ENCODE measurements at places on chromosomes 16 and 17.

- no peak for DNase-seq
Observed at GRCh38 chr16:50591209-50591608, 43.0 kb downstream of the NKD1 start.

DNA sequence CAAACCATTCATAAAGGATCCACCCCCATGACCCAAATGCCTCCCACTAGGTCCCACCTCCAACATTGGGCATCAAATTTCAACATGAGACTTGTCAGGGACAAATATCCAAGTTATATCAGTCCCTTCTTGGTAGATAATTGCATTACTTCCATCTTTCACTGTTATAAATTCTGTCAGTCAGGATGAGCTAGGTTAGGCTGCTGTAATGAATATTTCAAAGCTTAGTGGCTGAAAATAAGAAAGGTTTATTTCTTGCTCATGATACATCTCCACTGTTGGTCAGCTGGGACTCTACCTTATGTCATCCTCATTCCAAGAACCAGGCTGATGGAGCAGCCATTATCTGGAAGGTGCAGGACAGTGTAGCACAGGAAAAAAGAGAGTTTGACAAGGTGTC lies 50.3 kb upstream of the TMC5 start:
- no peak for DNase-seq

DNA sequence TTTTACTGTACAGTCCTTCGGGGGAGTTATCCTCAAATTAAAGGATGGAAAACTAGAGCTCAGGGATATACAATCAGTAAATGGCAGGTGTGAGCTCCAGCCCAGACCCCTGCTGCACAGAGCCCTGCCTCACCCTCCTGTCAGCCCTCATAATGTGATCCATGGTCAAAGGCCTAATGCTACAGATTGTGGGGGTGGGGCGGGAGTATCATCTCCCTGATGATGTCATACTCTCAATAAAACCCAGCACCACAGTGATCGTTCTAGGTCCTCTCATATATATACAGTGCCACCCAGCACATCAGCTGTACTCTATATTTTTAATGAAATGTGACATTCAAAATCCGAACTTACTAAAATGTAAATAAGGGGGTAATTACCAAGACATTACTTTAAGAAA lies 61.5 kb downstream of the SLC39A11 start:
- DNase-seq, result no peak

GRCh38 chr16:2710711-2711231 lies 9.3 kb downstream of the PRSS27 start:
- DNase-seq, result no peak

GRCh38 chr16:3578121-3578520 lies 918 bp upstream of the NLRC3 start:
- DNase-seq, result no peak

- DNase-seq, result no peak
Observed at GRCh38 chr17:18182978-18183333, 672 bp upstream of the ALKBH5 start.

DNA sequence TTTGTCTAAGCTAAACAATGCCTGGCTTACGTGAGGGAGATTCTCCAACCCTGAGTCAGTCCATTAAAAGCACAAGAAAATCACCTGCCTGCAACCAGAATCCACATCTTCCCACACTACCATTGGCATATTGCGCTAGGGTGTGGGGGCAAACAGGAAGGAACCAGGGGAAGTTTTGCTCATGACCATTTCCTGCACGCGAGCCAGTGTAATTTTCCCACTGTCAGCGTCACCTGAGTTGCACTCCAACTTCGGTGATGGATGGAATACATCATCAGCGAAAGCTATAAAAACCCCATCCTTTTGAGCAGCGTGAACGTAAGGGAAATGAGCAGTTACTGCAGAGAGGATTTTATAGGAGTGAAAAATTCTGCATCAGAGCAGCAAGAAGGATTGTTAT lies 167.9 kb upstream of the NOL11 start:
- DNase-seq, result no peak

GRCh38 chr17:62064791-62065563 lies at the start of gene MED13:
Gene MED13, minus strand, starts transcription at chr17:62065278. Its CDS starts 73 bp downstream, at chr17:62065205.
- peak; percentile 15 for DNase-seq

GRCh38 chr16:66594739-66595138 lies 9.8 kb upstream of the CMTM3 start:
- no peak for DNase-seq

DNA sequence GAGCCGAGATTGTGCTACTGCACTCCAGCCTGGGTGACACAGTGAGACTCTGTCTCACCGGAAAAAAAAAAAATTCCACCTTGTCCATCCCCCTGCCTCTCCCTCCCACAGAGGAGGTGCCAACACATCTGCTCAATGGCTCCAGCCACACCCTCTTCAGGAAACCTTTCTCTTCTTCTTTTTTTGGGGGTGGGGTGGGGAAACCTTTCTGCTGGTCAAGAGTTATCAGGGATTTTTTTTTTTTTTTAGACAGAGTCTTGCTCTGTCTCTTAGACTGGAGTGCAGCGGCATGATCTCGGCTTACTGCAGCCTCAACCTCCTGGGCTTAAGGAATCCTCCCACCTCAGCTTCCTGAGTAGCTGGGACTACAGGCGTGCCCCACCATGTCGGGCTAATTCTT lies 18.7 kb downstream of the TNS4 start:
- DNase-seq, result no peak

DNA sequence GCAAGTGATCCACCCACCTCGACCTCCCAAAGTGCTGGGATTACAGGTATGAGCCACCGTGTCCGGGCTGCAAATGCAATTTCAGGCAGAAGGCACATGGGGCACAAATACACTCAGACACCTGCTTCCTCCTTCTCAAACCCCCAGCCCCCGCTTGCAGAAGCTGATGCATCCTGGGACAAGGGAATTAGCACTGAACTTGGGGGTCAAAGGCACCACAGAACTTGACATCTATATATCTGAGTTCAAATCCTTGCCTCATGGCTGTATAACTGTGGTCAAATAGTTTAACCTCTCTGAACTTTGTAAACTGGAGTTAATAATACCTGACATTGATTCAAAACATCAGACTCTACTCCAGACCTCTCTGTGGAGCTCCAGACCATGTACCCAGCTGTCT lies 4.1 kb upstream of the ARL5C start:
- no peak for DNase-seq

GRCh38 chr16:74677868-74678267 lies 11.2 kb upstream of the RFWD3 start:
- DNase-seq, result no peak

- no peak for DNase-seq
Observed at GRCh38 chr16:63130942-63131341, 1094.7 kb upstream of the CDH8 start.

DNA sequence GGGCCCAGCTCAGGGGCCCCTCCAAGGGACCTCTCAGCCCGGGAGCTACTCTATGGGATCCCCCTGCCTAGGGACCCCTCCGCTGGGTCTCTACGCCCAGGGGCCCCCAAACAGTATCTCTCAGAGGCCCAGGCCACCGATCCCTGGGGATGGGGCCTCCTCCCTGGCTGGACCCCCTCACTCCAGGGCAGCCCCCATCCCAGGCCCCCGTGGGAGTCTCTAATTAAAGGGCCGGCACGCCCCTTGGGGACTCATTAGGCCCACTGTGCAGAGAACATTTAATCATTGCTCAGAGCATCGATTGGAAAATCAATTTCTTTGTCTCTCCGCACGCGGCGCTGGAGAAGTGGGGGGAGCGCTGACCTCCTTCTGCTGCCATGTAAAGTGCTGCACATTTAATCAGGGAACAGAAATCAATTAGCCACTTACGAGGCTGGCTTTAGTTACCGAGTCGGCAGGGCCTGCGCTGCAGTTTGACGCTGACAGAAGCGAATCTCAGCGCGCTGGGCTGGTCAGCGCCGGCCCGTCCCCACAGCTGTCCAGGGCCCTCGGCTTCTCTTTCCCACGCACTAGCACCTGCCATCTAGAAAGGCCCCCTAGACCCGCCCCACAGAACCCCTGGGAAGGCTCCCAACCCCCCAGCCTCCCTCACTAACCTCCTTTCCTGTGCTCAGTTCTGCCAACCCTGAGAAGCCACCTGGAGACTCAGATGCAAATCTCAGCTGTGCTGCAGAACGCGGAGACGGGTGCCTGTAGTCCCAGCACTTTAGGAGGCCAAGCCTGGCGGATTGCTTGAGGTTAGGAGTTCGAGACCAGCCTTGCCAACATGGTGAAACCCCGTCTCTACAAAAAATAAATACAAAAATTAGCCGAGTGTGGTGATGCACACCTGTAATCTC lies 20.2 kb upstream of the C1QL1 start:
- no peak for DNase-seq

DNA sequence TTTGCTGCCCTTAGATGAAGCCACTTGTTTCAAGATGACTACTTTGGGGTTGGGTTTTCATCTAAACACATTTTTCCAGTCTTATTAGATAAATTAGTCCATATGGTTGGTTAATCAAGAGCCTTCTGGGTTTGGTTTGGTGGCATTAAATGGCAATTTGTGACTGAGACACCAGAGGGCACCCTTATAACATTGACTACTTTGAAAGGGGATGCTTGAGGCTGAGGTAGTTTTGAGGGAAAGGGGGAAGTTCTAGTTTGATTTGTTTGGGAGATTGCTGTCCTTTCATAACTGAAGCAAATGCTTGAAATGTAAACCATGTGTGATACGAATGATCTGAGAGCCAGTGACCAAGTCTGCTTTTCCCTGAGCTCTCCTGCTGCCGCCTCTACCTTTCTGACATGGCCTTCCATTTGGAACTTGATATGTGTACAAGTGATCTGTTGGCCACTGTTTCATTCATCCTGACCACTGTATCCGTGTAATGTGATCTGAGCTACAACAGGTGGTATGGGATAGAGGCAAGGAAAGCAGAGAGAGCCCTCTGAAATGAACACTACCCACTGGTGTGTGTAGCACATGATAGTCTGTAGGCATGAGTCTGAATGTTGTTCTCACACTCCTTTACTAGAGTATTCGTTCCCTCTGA lies 5.8 kb upstream of the RARA start:
- DNase-seq, result no peak

- no peak for DNase-seq
Observed at GRCh38 chr17:5035315-5035714, at the start of gene SLC52A1. Gene SLC52A1, minus strand, starts transcription at chr17:5035426. Its CDS starts 820 bp downstream, at chr17:5034606.

DNA sequence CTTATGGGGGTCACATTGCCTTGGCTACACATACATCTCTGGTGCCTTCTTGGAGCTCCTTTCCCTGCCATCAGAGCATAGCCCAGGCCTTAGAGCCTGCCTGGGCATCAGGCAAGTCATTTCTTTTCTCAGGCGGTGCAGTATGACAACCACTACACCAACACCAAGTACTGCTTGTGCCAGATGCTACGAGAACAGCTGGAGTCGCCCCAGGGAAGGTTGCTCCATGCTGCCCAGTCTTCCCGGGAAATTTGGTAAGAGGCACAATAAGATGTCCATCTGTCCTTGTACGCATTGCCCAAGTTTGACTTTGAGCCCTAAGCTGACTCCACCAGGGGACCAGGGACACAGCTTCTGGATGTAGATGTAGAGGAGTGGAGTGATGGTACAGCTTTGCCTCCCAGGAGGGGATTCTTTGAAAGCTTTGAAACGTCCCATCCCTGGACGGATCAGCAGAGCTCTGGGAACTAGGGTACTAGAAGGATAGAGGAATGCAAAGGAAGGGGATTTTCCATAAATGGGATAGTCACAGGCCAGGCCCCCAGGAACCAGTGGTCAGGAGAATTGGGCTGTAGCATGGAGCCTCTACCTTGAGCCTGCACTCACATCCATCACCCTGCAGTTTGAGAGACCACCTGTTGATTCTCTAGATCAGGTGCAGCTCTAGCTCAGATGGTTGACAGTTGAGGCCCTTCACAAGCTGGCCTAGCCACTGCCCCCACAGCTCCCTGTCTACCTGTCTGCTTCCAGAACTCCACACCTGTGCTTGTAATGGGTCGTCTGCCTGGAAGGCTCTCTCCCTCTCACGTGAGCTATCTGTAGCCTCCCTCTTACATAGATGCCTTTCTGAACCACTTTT lies 11.0 kb upstream of the NFATC3 start:
- no peak for DNase-seq

DNA sequence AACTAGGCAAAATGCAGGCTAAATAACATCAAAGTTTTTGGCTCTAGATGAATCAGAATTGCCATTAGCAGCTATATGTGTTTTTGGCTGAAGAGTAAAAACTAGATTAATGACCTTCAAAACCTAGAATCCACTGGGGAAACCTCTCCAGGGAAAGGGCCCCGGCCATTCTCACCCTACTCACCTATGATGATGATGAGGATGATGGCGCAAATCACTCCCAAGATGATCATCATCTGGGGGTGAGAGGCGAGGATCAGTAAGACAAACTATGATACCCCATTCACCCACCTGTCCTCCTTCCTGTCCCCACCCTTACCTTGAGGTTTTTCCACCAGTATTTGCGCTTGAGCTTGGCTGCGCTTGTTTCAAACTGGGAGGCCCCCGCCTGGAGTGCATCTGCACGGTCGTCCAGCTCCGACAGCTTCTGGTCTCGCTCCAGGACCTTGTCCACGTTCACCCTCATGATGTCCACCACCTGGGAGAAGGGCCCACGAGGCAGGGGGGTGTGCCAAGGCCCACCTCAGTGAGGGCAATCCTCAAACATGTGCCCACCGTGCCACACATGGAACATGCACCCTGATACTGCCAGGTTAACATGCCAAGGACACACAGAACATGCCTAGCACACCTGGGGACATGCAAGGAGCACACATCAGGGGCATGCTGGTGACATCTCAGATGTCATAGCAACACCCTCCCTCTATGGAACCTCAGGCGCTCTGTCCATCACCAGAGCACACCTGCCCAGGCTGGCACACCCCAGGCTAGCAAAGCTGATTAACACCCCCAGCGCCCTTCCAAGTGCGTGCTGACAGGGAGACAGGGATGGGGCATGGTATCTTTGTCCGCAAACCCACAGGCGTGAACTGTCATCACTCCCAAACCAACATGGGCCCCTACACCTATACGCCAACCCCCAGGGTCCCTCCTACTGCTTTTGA lies 1.2 kb downstream of the VAMP2 start:
- no peak for DNase-seq

- no peak for DNase-seq
Observed at GRCh38 chr17:17528696-17529652, 32.8 kb upstream of the RASD1 start.

DNA sequence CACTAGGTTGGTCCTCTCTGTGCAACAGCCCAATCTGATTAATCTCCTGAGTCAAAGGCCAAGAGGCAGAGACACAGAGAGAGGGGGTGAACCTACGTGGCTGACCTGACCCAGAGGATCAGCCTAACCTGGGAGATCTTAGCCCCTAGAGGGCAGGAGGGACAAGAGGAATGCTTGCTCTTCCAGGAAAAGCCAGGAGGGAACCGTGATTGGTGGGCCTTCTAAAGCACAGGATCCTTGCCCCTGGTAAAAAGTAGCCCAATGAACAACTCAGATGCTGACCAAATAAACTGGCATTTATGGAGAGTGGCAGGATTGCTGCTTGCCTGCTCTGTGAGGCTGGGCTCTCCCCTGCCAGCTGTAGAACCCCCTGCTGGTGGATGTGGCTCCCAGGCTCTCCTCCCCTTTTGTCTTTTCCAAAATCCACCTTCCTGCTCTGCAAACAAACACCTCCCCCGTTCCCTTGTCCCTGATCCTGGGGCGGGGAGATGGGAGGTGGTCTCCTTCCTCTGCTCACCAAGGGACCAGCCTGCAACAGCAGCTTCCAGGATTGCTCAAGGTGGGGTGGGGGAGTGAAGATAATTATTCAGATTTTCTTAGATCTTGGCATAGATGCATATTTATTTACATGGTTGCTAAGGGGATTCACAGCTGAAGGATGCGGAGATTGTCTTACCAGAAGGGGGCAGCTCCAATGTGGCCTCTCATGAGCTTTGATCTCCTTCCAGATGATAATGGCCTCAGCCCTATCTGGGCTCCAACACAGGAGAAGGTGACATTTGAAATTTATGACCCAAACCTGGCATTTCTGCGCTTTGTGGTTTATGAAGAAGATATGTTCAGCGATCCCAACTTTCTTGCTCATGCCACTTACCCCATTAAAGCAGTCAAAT lies 71.9 kb downstream of the SDR42E1 start:
- DNase-seq, result no peak

- DNase-seq, result no peak
Observed at GRCh38 chr17:82528484-82529265, 9.1 kb downstream of the FOXK2 start.
